ENCODE measurements at places on chromosomes 5 and 9. TPM values are rescaled to one million over a fixed set of nuclear protein-coding genes. Genes with fewer than 3 reads are reported as not detected.

Gene ESM1
- total RNA-seq, result 2.7 TPM

Gene GFI1B
- total RNA-seq, result 0.52 TPM

DNA sequence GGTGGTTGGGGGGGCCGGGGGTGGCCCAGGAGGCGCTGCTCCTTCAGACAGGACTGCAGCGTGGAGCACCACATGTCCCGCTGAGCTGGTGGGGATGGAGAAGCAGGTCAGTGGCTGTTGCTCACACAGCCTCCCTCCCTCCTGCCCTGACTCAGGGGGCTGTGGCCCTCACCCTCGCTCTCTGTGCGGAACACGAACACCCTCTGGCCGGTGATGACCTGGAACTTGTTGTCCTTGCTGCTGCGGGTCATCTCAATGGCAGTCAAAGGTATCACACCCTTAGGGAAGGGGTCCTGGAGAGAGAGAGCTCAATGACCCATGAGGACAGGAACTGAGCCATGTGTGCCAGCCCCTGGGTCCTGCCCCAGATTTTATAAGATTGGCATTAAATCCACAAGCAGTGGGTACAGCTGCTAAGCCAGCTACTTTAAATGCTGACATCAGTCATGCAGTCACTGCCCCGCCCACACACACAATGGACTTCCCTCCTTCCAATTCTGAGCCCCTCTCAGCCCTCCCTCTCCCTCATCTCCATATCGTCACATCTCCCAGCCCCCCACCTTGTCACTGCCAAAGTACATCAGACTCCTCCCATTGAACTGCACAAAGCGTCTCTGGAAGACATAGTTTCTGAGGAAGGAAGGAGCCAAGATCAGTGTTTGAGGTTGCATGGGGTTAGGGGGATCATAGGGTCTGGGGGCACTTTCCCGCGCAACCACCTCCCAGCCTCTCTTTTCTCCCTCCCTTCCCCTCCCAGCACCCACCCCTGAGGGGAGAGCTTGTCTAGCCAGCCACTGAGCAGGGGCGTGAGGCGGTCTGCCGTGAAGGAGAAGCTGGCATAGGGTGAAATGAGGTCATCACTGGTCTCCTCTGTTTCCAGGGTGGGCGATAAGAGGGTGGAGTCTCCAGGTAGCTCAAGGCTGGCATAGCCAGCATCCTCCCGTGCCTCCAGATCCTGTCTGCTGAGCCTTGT lies 8.9 kb downstream of the ARAP3 start:
- no peak overlapping the region for H3K27ac ChIP-seq
- H3K27me3 ChIP-seq, result no peaks in the 10 kb centered on the region
- no peak overlapping the region for H3K4me3 ChIP-seq
- DNase-seq, result no peak
- H3K36me3 ChIP-seq, result peaks cover 11% of the 10 kb centered on the region

DNA sequence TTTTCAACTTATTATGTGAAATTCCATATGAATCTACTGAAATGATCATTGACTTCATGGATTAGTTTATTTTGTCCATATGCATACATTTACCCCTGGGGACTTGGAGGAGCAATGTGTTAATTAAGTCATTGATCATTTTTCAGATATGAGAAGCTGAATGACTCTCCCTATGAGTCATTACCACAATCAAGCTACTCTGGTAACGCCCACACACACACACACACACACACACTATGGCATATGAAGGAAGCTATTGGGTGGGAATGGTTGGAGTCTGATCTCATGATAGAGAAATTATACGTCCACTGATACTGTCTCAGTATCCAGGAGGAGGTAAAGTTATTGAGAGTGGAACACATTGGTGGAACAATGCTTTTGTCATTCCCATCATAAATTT lies 528.9 kb downstream of the AGTPBP1 start:
- H3K27me3 ChIP-seq, result no peaks in the 10 kb centered on the region
- no peak overlapping the region for H3K27ac ChIP-seq
- no peaks in the 10 kb centered on the region for H3K4me1 ChIP-seq
- no peak for DNase-seq
- no peak overlapping the region for H3K4me3 ChIP-seq

DNA sequence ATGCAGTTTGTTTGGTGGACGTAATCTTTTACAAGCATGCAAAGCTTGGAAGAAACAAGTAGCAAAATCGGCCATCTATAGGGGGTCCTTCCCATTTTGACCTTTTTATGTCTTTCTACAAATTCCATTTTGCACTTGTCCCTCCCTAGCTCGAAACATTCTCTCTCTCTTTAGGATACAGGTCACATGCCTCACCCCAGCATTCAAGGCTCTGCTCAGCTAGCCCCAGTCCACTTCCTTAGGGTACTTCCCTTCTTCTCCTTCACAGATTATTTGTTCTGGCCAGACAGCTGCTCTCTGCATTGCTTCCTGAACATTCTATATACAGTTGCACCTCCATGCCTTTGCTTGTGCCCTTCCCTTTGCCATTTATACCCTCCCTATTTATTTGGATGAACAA lies 31.7 kb upstream of the TRIM14 start:
- peak overlapping the region; percentile 47 for H3K27ac ChIP-seq
- no peak overlapping the region for H3K4me3 ChIP-seq
- DNase-seq, result no peak
- H3K27me3 ChIP-seq, result no peaks in the 10 kb centered on the region

DNA sequence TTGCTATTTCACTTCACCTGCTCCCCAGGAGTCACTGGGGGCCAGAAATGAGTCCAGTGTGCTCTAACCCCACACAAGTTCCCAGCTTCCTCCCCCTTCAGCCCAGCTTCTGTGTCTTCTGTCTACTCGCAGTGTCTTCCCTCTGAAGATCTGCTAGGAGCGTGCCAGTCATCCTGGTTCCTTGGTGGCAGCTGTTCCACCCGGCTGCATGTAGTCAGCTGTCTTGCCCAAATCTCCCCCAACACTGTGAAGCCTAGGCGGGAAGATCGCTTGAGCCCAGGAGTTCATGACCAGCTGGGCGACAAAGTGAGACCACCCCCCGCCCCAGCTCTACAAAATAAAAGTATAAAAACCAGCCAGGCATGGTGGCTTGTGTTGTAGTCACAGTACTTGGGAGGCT lies 154.0 kb downstream of the GDNF start:
- H3K36me3 ChIP-seq, result no peaks in the 10 kb centered on the region
- DNase-seq, result no peak
- H3K4me1 ChIP-seq, result no peaks in the 10 kb centered on the region
- H3K27ac ChIP-seq, result no peak overlapping the region
- H3K27me3 ChIP-seq, result no peaks in the 10 kb centered on the region
- no peak overlapping the region for H3K4me3 ChIP-seq

DNA sequence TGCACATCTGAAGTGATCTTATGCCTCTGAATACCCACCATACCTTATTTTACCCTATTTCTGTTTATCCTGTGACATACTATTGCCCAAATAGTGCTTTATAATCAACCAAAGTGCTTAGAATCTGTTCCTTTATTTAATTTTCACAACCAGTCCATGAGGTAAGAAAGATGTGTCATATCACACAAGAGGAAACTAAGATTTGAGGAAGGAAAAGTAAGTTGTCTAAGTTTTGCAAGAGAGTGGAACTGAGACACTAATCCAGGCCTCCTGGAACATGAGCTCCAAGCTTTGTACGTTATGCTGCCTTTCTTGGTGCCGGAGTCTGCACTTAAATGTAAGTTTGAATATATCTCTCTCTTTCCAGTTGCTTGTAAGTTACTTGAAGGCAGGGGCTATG lies 17.2 kb downstream of the KDM3B start:
- H3K4me3 ChIP-seq, result no peak overlapping the region
- H3K4me1 ChIP-seq, result peaks cover 33% of the 10 kb centered on the region
- no peak for DNase-seq

DNA sequence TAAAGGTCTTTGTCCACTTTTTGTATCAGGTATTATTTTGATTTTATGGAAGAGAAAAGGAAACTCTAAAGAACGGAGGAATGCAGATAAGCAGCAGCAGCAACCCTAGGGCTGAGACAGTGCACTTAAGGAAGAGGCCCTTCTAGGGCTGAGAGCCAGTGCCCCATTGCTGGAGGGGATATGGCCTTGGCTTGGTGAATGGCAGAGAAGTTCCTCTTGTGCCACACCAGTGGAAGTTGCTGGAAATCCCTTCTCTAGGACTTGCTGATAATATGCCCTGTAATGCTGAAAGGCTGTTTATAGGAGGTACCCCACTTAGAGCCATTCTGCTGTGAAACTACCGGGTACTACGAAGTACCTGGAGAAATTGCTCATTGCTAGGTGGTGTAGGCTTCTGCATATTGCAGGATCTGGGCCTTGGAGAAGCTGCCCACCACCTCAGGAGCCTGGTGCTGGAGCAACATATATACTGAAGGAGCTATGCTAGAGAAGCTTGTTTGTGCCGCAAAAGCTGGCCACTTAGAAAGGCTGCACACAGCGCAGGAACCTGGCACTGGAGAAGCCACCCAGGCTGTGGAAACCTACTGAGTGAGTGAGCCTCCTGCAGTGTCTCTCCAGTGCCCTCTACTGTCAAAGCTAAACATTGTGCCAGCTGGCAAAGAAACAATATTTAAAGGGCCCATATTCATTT lies 9.6 kb upstream of the UBTD2 start:
- peaks cover 6% of the 10 kb centered on the region for H3K4me1 ChIP-seq
- H3K4me3 ChIP-seq, result no peak overlapping the region
- peak; percentile 71 for DNase-seq
- H3K27me3 ChIP-seq, result no peaks in the 10 kb centered on the region
- no peak overlapping the region for H3K27ac ChIP-seq
- no peaks in the 10 kb centered on the region for H3K36me3 ChIP-seq

- H3K27me3 ChIP-seq, result no peaks in the 10 kb centered on the region
- no peak for DNase-seq
- no peaks in the 10 kb centered on the region for H3K4me1 ChIP-seq
- H3K4me3 ChIP-seq, result no peak overlapping the region
- H3K36me3 ChIP-seq, result no peaks in the 10 kb centered on the region
- no peak overlapping the region for H3K27ac ChIP-seq
Measured at GRCh38 chr9:6545017-6545691, 100.4 kb downstream of the GLDC start.

GRCh38 chr9:113154946-113155345 lies 4.1 kb downstream of the SLC31A2 start:
- no peak overlapping the region for H3K4me3 ChIP-seq
- H3K36me3 ChIP-seq, result peaks cover 20% of the 10 kb centered on the region
- no peaks in the 10 kb centered on the region for H3K27me3 ChIP-seq
- peaks cover 21% of the 10 kb centered on the region for H3K4me1 ChIP-seq
- no peak for DNase-seq
- peak overlapping the region; percentile 61 for H3K27ac ChIP-seq

- H3K36me3 ChIP-seq, result no peaks in the 10 kb centered on the region
- peak overlapping the region; percentile 27 for H3K4me3 ChIP-seq
- DNase-seq, result peak; percentile 92
- peaks cover 78% of the 10 kb centered on the region for H3K4me1 ChIP-seq
- peak overlapping the region; percentile 89 for H3K27ac ChIP-seq
Measured at GRCh38 chr9:134372581-134373267, 46.5 kb downstream of the RXRA start.

DNA sequence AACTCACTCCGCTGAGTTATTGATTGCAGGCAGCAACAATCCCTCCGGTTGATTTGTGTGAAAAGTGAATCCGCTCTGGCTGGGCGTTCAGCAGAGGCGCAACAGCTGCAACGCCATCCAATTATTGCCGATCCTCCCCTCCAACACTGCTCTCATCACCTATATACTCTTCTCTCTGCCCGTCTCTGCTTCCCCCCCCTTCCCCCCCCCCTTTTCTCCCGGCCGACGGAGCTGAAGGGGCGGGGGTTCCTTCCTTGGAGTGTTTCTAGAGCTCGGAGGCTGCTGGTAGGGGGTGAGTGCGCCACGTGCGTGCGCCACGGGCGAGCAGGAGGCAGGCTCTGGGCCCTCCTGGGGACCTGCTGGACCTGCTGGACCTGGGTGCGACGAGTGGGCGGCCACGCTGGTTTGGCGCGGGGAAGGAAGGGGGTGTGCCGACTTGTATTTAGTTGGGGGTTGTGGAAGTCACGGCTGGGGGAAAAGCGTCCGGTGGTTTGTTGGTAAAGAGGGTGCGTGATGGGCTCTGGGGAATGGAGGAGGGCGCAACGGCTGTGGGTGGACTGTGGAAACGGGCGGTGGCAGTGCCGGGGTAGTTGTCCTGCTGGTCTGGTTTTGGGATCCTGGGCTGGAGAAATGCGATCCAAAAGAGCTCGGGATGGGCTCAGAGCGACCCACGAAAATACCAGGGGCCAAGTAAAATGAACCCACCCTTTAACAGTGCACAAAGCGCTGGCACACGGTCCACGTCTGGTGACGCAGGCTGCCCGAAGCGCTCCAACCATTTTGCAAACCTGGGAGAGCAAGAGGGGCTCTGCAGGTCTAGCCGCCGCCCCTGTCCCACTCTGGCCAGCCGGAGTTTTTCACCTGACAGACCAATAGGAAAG lies 6.4 kb upstream of the MEF2C start:
- peaks cover 15% of the 10 kb centered on the region for H3K4me1 ChIP-seq
- H3K27me3 ChIP-seq, result no peaks in the 10 kb centered on the region
- peak overlapping the region; percentile 59 for H3K4me3 ChIP-seq

- H3K4me1 ChIP-seq, result peaks cover 17% of the 10 kb centered on the region
- no peak for DNase-seq
- H3K4me3 ChIP-seq, result no peak overlapping the region
- H3K27ac ChIP-seq, result no peak overlapping the region
Measured at GRCh38 chr5:159814805-159815585, 101.3 kb upstream of the ADRA1B start.

DNA sequence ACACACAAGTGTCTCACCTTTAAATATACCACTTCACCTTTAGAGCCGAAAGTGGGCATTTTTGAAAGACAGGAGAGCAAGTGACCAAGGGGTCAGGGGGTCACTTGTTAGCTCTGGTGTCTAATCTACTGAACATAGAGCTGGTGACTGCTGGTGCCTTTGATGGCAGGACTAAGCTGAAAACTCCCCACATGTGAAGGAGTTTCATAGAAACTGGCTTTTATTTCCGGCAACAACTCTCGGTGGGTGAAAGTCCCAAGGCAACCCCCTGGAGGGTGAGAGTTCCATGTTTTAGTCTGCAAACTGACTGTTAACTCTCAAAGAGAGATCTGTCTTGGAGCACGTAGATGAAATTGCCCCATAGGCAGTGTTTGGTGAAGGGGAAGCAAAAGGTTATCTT lies 466.9 kb downstream of the DMRTA1 start:
- no peaks in the 10 kb centered on the region for H3K27me3 ChIP-seq
- H3K4me3 ChIP-seq, result no peak overlapping the region
- H3K27ac ChIP-seq, result no peak overlapping the region
- DNase-seq, result no peak

DNA sequence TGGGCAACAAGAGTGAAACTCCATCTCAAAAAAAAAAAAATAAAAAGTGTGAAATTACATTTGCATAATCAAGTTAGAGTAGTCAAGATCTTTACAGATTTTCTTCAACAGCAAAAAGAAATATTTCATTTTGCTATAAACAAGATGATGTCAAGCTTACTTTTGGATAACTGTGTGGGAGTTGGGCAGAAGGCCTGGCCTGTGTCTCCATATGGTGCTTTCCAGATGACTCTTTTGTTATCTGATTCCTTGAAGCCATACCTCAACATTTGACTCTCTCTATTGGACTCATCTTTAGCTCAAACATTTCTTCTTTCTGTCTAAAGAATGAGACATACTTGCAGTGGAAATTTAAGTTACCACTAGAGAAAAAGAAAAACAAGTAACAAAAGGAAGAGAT lies 246.8 kb downstream of the MSX2 start:
- no peaks in the 10 kb centered on the region for H3K4me1 ChIP-seq
- no peaks in the 10 kb centered on the region for H3K27me3 ChIP-seq
- H3K27ac ChIP-seq, result no peak overlapping the region

Data from upper lobe of right lung (tissue), 1 donor.